Osteocyte (in vitro differentiated cells): ENCODE measurements at places on chromosomes 13 and 19. TPM values are rescaled to one million over a fixed set of nuclear protein-coding genes. Genes with fewer than 3 reads are reported as not detected.
A peak's percentile ranks its signal among the peaks of the same experiment; 100 is the strongest.

DNA sequence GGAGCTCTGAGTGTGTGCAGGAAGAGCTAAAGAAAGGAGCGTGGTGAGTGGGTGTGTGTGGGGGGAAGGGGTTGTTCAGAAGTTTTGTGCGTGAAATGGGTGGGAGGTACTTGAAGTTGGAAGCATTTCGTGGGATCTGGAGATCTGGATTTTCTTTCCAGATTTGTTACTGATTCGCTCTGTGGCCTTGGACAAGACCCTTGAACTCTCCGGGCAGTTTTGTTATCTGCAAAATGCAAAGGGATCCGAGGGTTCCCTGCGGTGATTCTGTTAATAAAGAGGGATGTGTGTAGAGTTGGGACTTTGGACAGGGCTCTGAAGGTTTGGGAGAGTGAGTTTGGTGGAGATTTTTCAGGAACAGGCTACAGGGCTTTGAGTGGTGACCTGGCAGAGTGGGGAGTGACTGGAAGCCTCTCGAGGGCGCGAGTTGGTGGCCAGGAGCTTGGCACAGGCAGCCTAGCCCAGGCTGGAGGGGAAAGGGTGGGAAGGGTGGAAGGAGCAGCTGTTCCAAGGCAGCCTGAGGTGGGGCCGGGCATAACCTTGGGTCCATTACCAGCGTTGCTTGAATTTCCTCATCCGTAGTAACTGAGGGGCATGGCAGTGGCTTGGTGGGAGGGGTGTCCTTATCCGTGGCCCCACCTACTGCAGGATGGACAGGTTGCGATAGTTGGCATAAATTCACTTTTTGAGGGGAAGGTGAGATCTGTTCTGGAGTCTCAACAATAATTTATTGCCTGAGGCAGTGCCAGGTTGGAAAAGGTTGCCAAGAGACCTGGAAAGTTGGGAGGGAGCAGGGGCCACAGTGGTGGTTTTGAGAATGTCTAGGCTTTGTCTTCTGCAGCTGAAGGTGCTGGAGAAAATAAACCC is 2.1 kb downstream of the ACTN4 start:
- DNase-seq: no peak
- peaks cover 63% of the 10 kb centered on the region for H3K4me1 ChIP-seq
- peak overlapping the region; percentile 99 for H3K27ac ChIP-seq

- no peak overlapping the region for H3K27ac ChIP-seq
- no peak for DNase-seq
- H3K4me3 ChIP-seq: no peak overlapping the region
- no peaks in the 10 kb centered on the region for H3K36me3 ChIP-seq
- peaks cover 5% of the 10 kb centered on the region for H3K4me1 ChIP-seq
Measured at GRCh38 chr19:47469719-47470118, 2.0 kb downstream of the SLC8A2 start.

Gene NLRP9
- not detected in 2 replicates for total RNA-seq

GRCh38 chr19:46945694-46946489 is 73.7 kb upstream of the NPAS1 start:
- no peaks in the 10 kb centered on the region for H3K27me3 ChIP-seq
- peak overlapping the region; percentile 36 for H3K4me3 ChIP-seq
- no peak for DNase-seq
- peaks cover 63% of the 10 kb centered on the region for H3K4me1 ChIP-seq
- H3K27ac ChIP-seq: peak overlapping the region; percentile 96

- no peak for DNase-seq
- peaks cover 6% of the 10 kb centered on the region for H3K36me3 ChIP-seq
- H3K4me3 ChIP-seq: no peak overlapping the region
- peaks cover 4% of the 10 kb centered on the region for H3K4me1 ChIP-seq
- H3K27me3 ChIP-seq: no peaks in the 10 kb centered on the region
Measured at GRCh38 chr19:46650445-46650844, 10.5 kb downstream of the DACT3 start.

Gene CGB5
- total RNA-seq: not detected in 2 replicates

Gene COL5A3
- 68.7 and 80.9 TPM in 2 replicates for total RNA-seq

Gene RETN
- not detected in 2 replicates for total RNA-seq

Gene OVOL3
- total RNA-seq: not detected in 2 replicates

DNA sequence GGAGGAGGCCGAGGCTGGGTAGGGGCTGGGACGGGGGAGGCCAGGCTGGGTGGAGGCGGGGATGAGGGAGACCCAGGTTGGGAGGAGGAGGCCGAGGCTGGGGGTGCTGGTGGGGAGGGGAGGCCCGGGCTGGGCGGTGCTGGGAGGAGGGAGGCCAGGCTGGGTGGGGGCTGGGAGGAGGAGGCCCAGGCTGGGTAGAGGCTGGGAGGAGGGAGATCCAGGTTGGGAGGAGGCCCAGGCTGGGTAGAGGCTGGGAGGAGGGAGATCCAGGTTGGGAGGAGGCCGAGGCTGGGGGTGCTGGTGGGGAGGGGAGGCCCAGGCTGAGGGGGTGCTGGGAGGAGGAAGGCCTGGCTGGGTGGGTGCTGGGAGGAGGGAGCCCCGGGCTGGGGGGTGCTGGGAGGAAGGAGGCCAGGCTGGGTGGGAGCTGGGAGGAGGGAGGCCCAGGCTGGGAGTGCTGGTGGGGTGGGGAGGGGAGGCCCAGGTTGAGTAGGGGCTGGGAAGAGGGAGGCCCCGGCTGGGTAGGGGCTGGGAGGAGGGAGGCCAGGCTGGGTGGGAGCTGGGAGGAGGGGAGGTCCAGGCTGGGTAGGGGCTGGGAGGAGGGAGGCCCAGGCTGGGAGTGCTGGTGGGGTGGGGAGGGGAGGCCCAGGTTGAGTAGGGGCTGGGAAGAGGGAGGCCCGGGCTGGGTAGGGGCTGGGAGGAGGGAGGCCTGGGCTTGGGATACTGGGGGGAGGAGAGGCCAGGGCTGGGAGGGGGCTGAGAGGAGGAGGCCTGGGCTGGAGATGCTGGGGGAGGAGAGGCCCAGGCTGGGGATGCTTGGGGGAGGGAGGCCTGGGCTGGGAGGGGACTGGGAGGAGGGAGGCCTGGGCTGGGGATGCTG is 10.7 kb downstream of the TPGS1 start:
- no peaks in the 10 kb centered on the region for H3K27me3 ChIP-seq
- H3K4me3 ChIP-seq: no peak overlapping the region
- no peaks in the 10 kb centered on the region for H3K36me3 ChIP-seq
- DNase-seq: no peak

GRCh38 chr13:80945328-80945727 is 604.4 kb upstream of the SPRY2 start:
- no peak for DNase-seq
- H3K27me3 ChIP-seq: no peaks in the 10 kb centered on the region
- peaks cover 4% of the 10 kb centered on the region for H3K4me1 ChIP-seq
- H3K4me3 ChIP-seq: no peak overlapping the region

Gene ZNF439
- total RNA-seq: 1.0 and 1.2 TPM in 2 replicates

GRCh38 chr13:101915755-101916107 is 463.3 kb downstream of the ITGBL1 start:
- H3K27ac ChIP-seq: no peak overlapping the region
- H3K27me3 ChIP-seq: peaks cover 79% of the 10 kb centered on the region
- H3K4me1 ChIP-seq: peaks cover 10% of the 10 kb centered on the region

- H3K36me3 ChIP-seq: no peaks in the 10 kb centered on the region
- DNase-seq: no peak
- no peak overlapping the region for H3K27ac ChIP-seq
- no peak overlapping the region for H3K4me3 ChIP-seq
Measured at GRCh38 chr19:5157186-5157585, 183.4 kb downstream of the PTPRS start.

Gene DHRS12
- total RNA-seq: 9.2 and 9.3 TPM in 2 replicates

Gene ZNF154
- total RNA-seq: 18.0 and 18.9 TPM in 2 replicates

Gene ZNF878
- 0.38 TPM in 1 of 2 replicates, not detected in the other for total RNA-seq

Gene ETV2
- 1.2 and 1.3 TPM in 2 replicates for total RNA-seq

- no peak overlapping the region for H3K27ac ChIP-seq
- H3K4me1 ChIP-seq: peaks cover 1% of the 10 kb centered on the region
- no peak for DNase-seq
- no peak overlapping the region for H3K4me3 ChIP-seq
- peaks cover 24% of the 10 kb centered on the region for H3K36me3 ChIP-seq
Measured at GRCh38 chr13:114015969-114016295, 42.1 kb upstream of the C13orf46 start.

- H3K36me3 ChIP-seq: no peaks in the 10 kb centered on the region
- no peaks in the 10 kb centered on the region for H3K27me3 ChIP-seq
- peaks cover 2% of the 10 kb centered on the region for H3K4me1 ChIP-seq
- H3K27ac ChIP-seq: no peak overlapping the region
Measured at GRCh38 chr13:24181991-24182702, 21.6 kb downstream of the SPATA13 start.

DNA sequence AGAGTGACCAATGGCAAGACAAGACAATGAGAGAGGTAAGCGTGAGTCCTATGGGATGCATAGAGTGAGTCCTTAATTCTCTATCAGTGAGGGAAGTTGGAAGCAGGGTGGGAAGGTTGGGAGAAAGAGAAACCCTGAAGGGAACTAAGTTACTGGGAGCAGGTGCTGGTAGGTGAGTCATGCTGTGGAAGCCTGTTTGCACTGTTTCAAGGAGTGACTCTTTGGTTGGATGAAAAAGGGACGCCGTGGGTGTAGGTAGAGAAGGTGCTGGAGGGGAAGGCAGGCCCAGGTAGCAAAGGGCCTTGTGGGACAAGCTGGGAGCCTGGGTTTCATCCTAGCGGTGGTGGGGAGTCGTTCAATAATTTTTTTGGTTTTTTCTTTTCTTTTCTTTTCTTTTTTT is 21.9 kb downstream of the IGFL1 start:
- peaks cover 74% of the 10 kb centered on the region for H3K27me3 ChIP-seq
- no peak overlapping the region for H3K4me3 ChIP-seq
- H3K36me3 ChIP-seq: no peaks in the 10 kb centered on the region
- H3K27ac ChIP-seq: no peak overlapping the region
- peaks cover 2% of the 10 kb centered on the region for H3K4me1 ChIP-seq
- DNase-seq: no peak

Gene KRTDAP
- total RNA-seq: not detected in 2 replicates

Gene BRME1
- total RNA-seq: 3.7 and 4.1 TPM in 2 replicates

GRCh38 chr13:27007166-27007565 is 164.4 kb downstream of the USP12 start:
- H3K27ac ChIP-seq: no peak overlapping the region
- H3K36me3 ChIP-seq: peaks cover 3% of the 10 kb centered on the region
- DNase-seq: peak; percentile 80
- H3K27me3 ChIP-seq: peaks cover 25% of the 10 kb centered on the region
- H3K4me3 ChIP-seq: no peak overlapping the region

DNA sequence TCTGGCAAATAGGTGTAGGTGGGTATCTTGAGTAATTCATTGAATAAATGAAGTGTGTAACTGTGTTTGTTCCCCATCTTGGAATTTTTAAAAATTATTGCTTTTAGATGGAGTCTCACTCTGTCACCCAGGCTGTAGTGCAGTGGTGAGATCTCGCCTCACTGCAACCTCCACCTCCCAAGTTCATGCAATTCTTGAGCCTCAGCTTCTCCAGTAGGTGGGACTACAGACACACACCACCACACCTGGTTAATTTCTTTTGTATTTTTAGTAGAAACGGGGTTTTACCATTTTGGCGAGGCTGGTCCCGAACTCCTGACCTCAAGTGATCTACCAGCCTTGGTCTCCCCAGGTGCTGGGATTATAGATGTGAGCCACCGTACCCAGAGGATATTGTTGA is 7.9 kb upstream of the CYP2A6 start:
- H3K4me1 ChIP-seq: no peaks in the 10 kb centered on the region
- DNase-seq: no peak
- no peaks in the 10 kb centered on the region for H3K36me3 ChIP-seq
- H3K4me3 ChIP-seq: no peak overlapping the region
- H3K27ac ChIP-seq: no peak overlapping the region
